ENCODE measurements at places on chromosomes 4 and X. TPM values are rescaled to one million over a fixed set of nuclear protein-coding genes. Genes with fewer than 3 reads are reported as not detected.

The VEGFC gene
- 9.2 TPM for total RNA-seq

The DMRTC1B gene
- not detected for total RNA-seq

The ADGRL3 gene
- 0.01 TPM for total RNA-seq

The CD38 gene
- 14.4 TPM for total RNA-seq

The MAGEA1 gene
- total RNA-seq = 0.11 TPM

The PCDH11X gene
- total RNA-seq = 0.02 TPM

The UNC5C gene
- not detected for total RNA-seq

The TBCK gene
- 3.2 TPM for total RNA-seq

The RPA4 gene
- total RNA-seq = 0.14 TPM

The ZNF157 gene
- total RNA-seq = not detected

The NMU gene
- 0.52 TPM for total RNA-seq

The ZNF630 gene
- total RNA-seq = 0.27 TPM

The PLXNB3 gene
- total RNA-seq = 4.1 TPM

The CT45A2 gene
- total RNA-seq = not detected

The RAI2 gene
- total RNA-seq = 0.25 TPM

The HPGDS gene
- not detected for total RNA-seq

The NRK gene
- not detected for total RNA-seq

The PRDM5 gene
- total RNA-seq = 2.9 TPM

The TBC1D1 gene
- 31.3 TPM for total RNA-seq

The DCAF12L1 gene
- not detected for total RNA-seq

The MAGEA11 gene
- total RNA-seq = not detected

The CEP44 gene
- total RNA-seq = 7.8 TPM

The MBTPS2 gene
- total RNA-seq = 22.2 TPM

The MAGEC3 gene
- total RNA-seq = not detected

The CCKAR gene
- not detected for total RNA-seq

The PLP1 gene
- total RNA-seq = not detected

The OTC gene
- total RNA-seq = not detected

The RAB40AL gene
- total RNA-seq = not detected

The PPARGC1A gene
- 0.03 TPM for total RNA-seq

The ARSJ gene
- 4.6 TPM for total RNA-seq

The PCYT1B gene
- 0.02 TPM for total RNA-seq

The ANXA3 gene
- 84.9 TPM for total RNA-seq

The PLAC8 gene
- 0.94 TPM for total RNA-seq

The GCNA gene
- total RNA-seq = 1.8 TPM

The DDX53 gene
- not detected for total RNA-seq

The PNCK gene
- 0.07 TPM for total RNA-seq

The TEX11 gene
- not detected for total RNA-seq

The IL1RAPL1 gene
- total RNA-seq = not detected

The PYURF gene
- total RNA-seq = 68.7 TPM

The FHDC1 gene
- 1.1 TPM for total RNA-seq

The NDST3 gene
- not detected for total RNA-seq

The DCK gene
- total RNA-seq = 16.1 TPM

The CABS1 gene
- not detected for total RNA-seq

Data from A549 treated with dexamethasone at 1 μM for 4 hours (cell line).